ENCODE measurements at places on chromosomes 3 and 15.
A peak's percentile ranks its signal among the peaks of the same experiment; 100 is the strongest.

GRCh38 chr3:150238995-150239619 is 169.0 kb upstream of the TSC22D2 start:
- no peak for DNase-seq

DNA sequence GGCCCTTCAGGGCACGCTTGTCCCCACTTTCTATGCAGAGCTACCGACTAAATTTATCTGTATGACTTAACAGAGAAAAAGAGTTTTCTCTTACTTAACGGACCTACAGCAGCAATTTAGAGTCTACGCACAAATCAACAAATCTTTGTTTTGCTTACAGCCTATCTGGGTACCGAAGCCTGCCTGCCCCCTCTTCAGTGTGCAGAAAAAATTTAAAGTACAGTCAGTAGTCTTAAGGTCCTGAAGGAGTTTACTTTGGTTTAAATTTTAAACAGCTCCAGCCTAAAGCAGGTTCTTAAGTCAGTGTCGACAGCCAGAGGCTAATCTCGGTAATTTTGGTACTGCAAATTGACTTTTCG is 570 bp downstream of the SACM1L start:
- DNase-seq: no peak

- DNase-seq: no peak
Observed at GRCh38 chr15:79773128-79773527, 123.7 kb downstream of the MTHFS start.

GRCh38 chr3:183381673-183382072 is 46.7 kb downstream of the MCF2L2 start:
- DNase-seq: no peak

DNA sequence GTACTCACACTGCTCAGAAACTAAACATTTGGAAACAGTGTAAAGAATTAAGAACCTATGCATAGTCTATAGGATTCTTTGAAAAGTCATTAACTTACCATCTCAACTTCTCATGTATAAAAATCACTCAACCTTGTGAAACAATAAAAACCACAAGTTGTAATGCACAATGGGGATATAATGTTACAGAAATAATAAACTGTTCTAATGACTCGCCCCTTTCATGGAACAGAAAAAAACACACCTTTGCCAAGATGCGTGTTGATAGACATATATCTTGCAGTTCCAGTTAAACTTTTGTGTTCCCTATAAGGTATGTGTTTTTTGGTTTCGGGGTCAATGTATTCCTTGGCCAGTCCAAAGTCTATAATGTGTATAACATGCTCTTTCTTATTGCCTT is 50.8 kb upstream of the PPIB start:
- peak; percentile 19 for DNase-seq

- no peak for DNase-seq
Observed at GRCh38 chr3:9800529-9800928, 7.6 kb downstream of the ARPC4 start.

DNA sequence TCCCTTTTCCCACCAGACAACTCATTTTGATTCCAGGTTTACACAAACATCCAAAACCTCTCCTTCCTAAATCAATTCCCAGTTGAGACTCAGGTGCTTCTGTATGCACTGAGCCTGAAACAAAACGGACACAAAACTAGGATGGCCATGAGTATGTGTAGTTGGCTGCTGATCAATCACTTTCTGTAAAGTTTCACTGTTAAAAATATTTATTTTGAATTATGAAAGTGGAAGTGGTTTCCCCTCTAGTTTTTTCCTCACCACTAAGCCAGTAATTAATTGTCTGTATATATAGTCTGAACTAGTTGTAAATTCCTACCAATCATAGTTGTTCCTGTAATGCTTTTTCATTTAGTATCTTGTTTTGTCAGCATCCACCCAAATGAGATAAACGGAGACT is 51.7 kb upstream of the TSPAN3 start:
- DNase-seq: no peak

DNA sequence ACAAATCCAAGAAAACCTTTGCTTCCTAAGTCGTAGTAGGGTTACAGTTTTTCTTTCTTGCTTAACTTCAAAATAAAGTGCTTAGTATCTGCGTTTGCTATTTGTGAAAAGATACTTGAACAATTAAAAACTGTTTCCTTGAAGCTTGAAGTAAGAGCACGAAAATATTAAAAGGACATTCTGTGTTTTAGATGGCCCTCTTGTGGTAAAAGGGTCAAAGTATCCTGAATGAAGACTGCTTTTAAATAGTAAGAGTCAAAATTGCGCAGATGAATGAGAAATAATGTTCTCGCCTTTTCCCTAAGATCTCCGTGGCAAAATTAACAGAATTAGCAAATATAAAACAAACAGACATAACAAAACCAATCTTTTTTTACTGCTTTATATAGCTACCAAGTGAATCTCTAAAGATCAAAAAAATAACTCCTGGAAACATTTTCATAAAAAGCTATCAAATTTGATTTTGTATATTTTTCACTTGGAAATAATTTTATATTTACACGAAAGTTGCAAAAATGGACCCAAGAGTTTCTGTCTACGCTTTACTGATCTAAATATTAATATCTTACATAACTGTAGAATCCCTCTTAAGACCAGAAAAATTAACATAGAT is 175.4 kb downstream of the MBNL1 start:
- peak; percentile 61 for DNase-seq

All from stromal cell of bone marrow (primary cell).